H4 (cell line): ENCODE measurements at places on chromosomes 2 and 18. TPM values are rescaled to one million over a fixed set of nuclear protein-coding genes. Genes with fewer than 3 reads are reported as not detected.
A peak's percentile ranks its signal among the peaks of the same experiment; 100 is the strongest.

GRCh38 chr2:6833300-6833604 lies 32.5 kb downstream of the CMPK2 start:
- DNase-seq: no peak

DNA sequence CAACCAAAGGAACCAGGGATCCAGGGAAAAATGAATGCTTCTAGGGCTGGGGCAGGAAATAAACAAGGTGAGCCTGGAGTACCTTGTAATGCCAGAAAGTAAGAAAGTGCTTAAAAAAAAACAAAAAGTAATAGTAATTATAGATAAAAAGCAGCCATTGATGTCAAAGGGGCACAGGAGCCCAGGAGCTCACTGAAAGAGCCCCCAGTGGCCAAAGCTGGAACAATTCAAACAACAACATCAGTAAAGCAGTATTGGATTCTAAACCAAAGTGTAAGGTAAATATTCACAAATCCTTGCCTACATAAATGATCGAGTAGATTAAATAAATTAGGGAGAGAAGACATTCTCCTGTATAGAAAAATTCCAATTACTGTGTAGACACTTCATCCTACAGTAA lies 114.3 kb upstream of the ARL4C start:
- no peak for DNase-seq

DNA sequence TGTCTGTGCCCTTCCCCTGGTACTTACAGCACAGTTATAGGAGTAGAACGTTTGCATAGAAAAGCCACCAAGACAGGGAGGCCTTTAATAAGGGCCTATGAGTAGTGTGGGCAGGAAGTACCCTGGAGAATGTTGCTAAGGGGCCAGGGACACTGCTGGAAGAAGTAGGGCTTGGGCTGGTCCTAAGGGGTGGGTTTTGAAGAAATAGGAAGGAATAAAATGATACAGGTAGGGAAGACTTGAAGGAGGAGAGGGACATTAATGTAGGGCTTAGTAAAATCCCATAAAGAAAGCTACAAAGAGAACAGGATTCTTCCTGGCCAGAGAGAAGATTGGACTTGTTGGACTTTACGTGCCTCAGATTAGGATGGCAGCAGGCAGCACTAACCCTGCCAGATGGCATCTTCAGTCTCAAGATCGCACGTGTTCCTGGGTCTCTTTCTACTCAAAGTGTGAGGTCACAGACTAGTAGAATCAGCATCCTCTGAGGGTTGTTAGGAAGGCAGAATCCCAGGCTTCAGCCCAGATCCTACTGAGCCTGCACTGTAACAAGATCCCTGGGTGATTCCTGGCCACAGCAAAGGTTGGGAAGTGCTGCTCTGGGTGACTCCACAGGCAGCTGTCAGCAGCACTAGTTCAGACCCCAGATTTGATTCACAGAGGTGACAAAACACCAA lies 39.2 kb downstream of the EPAS1 start:
- no peak for DNase-seq

DNA sequence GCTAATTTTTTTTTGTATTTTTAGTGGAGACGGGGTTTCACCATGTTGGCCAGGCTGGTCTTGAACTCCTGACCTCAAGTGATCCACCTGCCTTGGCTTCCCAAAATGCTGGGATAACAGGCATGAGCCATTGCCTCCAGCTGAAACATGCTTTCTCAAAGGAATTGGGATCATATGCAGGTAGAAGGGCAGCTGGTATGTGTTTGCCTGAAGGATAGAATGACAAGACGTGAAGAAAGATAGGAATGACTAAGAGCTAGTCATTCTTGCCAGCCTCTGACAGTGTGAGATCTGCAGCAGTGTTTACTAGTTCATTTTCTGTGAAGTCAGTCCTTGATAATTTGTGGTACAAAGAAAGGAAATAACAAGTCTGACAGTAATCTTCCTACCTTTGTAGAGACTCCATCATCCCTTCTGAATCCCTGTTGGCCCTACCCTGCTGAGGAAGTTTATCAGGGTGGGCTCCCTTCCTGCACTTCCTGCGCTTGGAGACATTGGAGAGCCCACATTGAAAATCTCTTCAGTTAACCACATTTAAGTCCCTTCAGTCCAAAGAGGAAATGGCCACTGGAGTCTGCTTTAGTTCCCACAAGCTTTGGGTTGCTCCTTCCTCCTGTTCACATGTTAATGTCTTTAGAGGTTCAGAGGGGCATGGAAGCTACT lies 14.7 kb downstream of the CFLAR start:
- peak; percentile 60 for DNase-seq

- no peak for DNase-seq
Measured at GRCh38 chr2:61845320-61845719, 8.5 kb downstream of the FAM161A start.

- no peak for DNase-seq
Measured at GRCh38 chr2:86372133-86372532, 34.7 kb upstream of the REEP1 start.

- no peak for DNase-seq
Measured at GRCh38 chr2:62054029-62054791, 141.7 kb upstream of the B3GNT2 start.

DNA sequence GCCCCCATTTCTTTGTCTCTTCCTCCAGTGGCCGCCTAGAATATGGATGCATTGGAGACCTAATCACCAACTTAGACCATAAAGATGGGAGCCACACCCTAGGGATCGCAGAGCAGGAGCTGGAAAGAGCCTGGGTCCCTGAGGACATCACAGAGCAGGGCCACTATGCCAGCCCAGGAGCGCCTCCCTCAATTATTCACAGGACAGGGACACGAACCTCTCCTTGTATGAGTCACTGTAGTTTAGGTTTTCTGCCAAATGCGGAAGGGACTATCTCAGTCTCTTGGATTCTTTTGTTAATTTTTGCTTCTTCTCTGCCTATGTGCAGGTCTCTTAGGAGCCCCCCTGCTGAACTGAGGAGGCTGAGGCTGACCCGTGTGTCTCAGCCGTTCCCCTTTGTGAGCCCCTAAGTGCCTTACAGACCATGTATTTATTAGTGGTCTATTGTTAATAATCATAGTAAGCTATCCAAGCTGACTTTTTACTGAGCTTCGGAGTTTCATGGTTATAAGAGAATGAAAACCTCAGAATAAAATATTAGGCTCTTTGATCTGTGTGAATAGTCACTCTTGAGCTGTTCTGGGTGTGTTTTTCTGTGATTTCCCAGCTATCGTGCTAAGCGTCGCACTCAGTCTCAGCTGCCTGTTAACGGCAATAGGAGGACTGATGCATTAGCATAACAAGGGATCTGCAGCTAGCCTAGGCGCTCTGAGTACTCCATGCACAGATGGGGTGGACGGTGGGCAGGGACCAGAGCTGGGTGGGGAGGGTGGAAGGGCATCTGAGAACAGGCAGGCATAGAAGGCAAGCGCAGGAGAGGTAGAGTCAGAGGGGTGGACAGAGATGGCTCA lies 12.7 kb upstream of the PTPN4 start:
- DNase-seq: no peak

GRCh38 chr2:234147335-234147861 lies 96.9 kb downstream of the SPP2 start:
- no peak for DNase-seq

Gene OTOS
- not detected in 2 replicates for total RNA-seq

Gene PID1
- 2.0 and 2.5 TPM in 2 replicates for total RNA-seq

Gene REG3G
- not detected in 2 replicates for total RNA-seq

Gene IL37
- total RNA-seq: not detected in 2 replicates
